ENCODE measurements at places on chromosomes 4 and X.

DNA sequence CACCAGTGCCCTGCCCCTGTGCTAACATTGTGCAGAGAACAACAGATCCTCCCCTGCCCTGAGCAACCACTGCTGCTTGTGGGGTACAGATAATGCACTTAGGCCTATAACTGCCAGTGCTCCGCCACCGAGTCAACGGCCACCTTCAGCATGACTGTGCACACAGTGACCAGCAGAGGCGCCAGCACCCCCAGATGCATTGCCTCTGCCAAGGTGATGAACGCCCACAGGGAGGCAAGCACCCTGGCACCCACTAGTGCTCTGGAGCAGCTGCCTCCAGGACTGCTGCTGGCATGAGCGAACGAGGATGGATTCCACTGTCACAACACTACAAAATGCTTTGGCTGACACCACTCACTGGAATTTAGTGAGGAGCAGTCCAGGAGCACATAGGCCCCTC lies 38.2 kb downstream of the SPIN2B start:
- DNase-seq: no peak

DNA sequence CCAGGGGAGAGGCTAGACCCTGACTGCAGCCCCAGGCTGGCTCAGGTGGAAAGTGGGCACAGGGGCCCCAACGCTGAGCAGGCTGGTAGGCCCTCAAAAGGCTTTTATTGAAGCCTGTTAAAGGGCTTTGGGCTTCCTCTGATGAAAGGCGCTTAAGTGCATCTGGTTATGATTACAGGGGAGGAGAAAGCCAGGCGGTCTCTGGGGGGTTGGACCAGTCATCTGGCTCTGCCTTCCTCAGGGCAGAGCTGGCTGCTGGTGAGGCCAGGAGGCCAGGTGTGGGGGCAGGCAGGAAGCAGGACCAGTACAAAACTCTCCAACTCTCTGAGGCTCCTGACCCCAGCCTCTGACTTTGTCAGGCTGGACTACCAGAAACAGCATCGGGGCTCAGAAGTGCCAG lies 68.8 kb upstream of the BCOR start:
- DNase-seq: no peak

- no peak for DNase-seq
These were observed 111.0 kb downstream of the RASGEF1B start for GRCh38 chr4:81360737-81361136.

GRCh38 chr4:53050361-53050774 lies 188.3 kb downstream of the RASL11B start:
- DNase-seq: no peak

GRCh38 chr4:77493829-77494551 lies 111.6 kb upstream of the CXCL13 start:
- DNase-seq: no peak

DNA sequence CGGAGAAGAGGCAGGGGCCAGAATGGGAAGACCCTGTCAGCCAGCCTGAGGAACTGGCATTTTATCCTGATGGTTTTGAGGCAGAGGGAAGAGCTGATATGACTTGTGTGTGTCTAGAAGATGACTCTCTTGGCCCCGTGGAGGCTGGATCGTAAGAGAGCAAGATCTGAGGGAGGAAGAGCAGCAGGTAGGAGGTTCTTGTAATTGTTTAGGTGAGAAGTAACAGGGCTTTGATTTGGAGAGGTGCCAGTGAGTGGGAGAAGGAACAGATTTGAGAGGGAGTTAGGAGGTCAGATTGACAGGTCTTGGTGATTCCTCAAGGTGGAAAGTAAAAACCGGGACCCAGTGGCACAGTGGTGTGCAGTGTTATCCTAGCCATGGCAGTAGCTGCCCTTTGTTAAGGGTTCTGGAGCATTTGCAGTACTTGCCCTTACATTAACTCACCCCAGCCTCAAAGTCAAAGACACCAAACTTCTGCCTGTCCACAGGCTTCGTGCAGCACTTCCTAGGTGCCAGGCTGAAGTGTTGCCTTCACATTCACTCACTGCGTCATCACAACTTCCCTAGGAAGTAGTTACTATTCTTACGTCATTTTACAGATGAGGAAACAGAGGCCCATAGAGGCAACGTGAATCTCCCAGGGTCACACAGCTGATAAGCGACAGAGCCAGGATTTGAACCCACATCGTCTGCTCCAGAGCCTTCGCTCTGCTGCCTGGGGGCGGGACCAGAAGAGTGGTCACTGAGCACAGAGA lies 23.7 kb downstream of the RTL5 start:
- no peak for DNase-seq

DNA sequence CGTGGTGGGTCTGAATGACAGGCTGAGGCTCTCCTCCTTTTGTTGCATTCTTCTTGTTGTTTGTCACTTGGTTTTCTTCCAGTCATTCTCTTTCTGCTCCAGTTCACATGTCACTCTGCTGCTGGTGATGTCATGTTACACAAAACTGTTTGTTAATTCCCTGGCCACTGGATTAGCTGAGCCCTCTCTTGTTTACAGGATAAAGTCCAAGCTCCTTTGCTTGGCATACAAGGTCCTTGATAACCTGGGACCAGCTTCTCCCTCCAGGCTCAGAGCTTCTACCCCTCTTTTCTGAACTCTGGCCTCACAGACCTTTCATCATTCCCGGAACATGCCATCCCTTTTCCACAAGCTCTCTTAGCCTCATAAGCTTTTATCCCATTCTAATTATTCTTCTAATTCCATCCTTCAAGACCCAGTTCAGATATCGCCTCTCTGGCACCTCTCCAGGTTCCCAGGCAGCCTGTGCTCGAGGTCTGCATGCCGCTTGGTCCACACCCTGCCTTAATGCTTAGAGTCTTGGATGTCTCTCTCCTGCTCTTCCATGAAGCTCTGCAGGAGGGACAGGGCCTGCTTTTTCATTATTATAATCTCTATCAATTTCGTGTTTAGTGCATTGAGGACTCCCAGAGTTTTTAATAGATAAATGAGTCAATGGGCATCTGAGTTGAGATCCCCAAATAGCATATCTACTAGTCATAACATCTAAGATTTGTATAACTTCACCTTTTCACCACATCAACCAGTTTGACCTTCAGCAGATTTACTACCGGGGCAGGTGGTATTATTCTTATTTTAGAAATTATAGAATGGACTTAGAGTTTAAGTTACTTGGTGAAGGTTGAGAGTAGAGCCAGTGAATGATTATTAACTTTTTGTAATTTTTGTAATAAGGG lies 98.7 kb downstream of the TMEM131L start:
- DNase-seq: peak; percentile 53

Data from esophagus muscularis mucosa (tissue), 4 donors.